ENCODE measurements at places on chromosomes 13 and 19. TPM values are rescaled to one million over a fixed set of nuclear protein-coding genes. Genes with fewer than 3 reads are reported as not detected.

KIR2DL3 gene
- not detected for total RNA-seq

STOML3 gene
- not detected for total RNA-seq

GRK1 gene
- total RNA-seq, result not detected

CACNG6 gene
- 0.36 TPM for total RNA-seq

PTPRH gene
- total RNA-seq, result 1.1 TPM

Data from osteoblast (primary cell).